Stimulated activated CD4-positive, alpha-beta T cell treated with anti-CD3 and anti-CD28 coated beads, Interleukin-2, amount 100 ng/mL, for 48 hours (primary cell): ENCODE measurements at places on chromosomes 3 and 15.

DNA sequence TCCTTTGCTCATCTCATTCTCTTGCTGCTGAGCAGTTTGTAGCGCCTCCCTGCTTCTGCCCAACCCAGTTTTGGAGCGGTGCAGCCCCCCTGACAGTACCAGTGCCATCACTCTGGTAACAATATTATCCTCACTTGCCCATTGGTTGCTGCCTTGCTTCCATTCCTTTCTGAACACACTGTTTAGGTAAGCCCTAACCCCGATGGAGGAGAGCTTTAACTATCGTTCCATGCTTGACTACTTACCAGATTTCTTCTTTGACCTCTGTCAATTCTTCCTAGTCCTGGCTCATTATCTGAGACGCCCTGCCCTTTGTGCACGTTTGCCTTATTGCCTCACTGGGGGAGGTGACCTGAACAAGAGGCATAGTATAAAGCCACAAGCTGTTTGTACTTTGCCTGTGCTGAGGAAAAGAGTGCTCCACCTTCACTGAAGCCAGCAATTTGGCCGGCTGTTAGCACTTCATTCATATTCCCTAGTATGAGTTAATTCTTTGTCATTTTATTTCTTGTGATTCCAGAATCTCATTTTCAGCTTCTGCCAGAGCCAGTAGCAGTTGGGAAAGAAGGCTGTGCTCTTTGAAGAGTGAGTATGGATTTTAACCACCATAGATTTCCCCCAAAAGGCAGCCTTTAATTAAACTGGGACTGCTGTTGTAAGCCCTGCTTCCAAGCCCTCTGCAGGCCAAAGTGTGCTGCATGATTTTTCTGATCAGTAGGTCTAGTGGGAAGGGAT, 11.9 kb downstream of the ABHD6 start:
- DNase-seq: no peak

DNA sequence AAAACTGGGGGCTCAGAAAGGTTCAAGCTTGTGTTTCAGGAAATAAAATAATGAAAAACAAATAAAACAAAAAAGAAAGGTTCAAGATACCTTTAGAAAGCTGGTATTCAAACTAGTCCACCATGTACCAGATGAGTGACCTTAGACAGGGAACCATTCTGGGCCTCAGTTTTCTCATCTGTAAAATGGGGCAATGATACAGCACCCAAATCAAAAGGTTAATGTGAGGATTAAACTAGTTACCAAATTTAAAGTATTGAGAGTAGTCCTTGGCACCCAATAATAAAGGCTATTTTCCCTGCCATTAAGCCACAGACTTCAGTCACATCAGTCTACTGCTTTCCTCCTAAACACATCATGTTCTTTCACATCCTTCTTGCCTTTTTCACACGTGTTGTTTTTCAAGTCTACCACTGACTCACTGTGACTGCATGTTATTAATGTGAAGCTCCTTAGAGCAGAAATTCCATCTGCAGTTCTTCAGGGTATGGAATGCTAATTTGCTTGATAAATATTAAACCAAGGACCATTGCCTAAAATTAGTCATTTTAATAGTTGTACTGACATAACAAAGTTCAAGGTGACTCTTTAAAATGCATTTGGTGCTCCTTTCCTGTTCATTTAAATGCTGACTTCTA, 19.9 kb downstream of the TAMM41 start:
- DNase-seq: no peak

DNA sequence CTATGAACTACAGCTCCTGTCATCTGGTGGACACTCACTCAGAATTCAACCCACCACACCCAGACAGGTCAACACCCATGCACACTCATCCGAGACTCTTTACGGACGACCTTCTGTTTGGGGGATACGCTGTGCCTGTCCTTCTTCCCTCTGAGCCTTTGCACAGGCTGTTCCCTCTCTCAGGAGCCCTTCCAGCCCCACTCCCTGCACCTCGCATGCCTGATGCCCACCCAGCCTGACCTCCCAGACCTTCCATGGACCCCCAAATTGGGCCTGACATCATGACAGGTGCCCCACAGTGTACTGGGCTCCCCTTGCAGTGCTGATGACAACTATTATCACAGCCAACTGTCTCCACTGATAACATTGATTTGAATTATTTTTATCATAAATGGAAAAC, 135.8 kb downstream of the NSMCE3 start:
- no peak for DNase-seq

DNA sequence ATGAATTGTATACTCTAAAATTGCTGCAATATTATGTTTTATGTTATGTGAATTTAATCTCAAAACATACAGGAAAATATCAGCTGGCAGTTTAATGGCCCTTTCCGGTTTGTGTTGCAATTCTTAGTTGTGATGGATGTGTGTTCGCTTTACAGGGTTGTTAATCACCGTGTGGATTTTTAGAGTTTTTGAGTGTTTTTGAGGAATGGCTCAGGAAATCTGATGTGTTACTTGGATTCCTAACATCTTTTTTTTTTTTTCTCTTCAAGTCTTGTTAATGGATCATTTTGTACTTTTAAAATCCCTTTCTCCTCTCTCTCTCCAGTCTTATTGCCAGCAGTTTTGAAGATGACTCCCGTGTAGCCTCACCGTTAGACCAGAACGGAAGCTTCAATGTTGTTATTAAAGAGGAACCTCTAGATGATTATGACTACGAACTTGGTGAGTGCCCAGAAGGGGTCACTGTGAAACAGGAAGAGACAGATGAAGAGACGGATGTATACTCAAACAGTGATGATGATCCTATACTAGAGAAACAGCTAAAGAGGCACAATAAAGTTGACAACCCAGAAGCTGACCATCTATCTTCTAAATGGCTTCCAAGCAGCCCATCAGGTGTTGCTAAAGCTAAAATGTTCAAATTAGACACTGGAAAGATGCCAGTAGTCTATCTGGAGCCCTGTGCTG, 35.7 kb downstream of the MGA start:
- DNase-seq: peak; percentile 9

- no peak for DNase-seq
Measured at GRCh38 chr15:100893261-100893963, 13.8 kb downstream of the ALDH1A3 start.

DNA sequence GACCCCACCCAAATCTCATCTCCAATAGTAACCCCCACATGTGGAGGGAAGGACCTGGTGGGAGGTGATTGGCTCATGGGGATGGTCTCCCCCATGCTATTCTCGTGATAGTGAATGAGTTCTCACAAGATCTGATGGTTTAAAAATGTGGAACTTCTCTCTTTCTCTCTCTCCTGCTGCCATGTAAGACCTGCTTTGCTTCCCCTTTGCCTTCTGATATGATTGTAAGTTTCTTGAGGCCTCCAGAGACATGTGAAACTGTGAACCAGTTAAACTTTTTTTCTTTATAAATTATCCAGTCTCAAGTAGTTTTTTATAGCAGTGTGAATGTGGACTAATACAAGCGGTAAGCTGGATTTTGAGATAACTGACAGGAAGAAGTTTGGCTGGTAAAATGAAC, 60.3 kb upstream of the MBNL1 start:
- no peak for DNase-seq

- no peak for DNase-seq
Measured at GRCh38 chr3:71685686-71686085, 39.5 kb downstream of the EIF4E3 start.

DNA sequence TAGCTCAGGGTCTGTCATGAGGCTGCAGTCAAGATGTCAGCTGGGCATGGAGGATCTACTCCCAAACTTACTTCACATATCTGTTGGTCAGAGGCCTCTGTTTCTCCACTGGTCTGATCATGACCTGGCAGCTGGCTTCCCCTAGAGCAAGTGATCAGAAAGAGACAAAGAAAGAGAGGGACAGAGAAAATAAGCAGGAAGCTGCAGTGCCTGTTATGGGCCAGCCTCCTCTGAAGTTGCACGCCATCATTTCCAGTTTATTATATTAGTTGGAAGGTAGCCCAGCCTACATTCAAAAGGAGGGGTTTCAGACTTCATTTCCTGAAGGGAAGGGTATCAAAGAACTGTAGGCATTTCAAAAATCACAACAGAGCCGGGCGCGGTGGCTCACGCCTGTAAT, 5.0 kb upstream of the RPP25 start:
- no peak for DNase-seq
